ENCODE measurements at places on chromosomes 11 and 22. TPM values are rescaled to one million over a fixed set of nuclear protein-coding genes. Genes with fewer than 3 reads are reported as not detected.

Gene INCENP
- 47.0 TPM for total RNA-seq

Gene APOA5
- not detected for total RNA-seq

Gene MEI1
- not detected for total RNA-seq

Gene GTSE1
- 23.7 TPM for total RNA-seq

Gene PDE3B
- total RNA-seq: 2.5 TPM

Gene APOA4
- not detected for total RNA-seq

Gene SLC37A2
- 0.10 TPM for total RNA-seq

Gene IGLL1
- not detected for total RNA-seq

Gene MMP11
- total RNA-seq: 0.23 TPM

Gene ROM1
- total RNA-seq: 4.4 TPM

Gene LRRC74B
- total RNA-seq: 0.06 TPM

Gene GLYAT
- not detected for total RNA-seq

Gene OR4D5
- total RNA-seq: not detected

Gene KBTBD3
- total RNA-seq: 0.89 TPM

Gene AQP11
- 2.3 TPM for total RNA-seq

Gene OR5P2
- not detected for total RNA-seq

Gene OR4X1
- total RNA-seq: not detected

Gene MMP8
- total RNA-seq: not detected

Gene HBE1
- total RNA-seq: not detected

Gene EHBP1L1
- 40.5 TPM for total RNA-seq

Gene DDX17
- total RNA-seq: 108 TPM

Gene PARVG
- total RNA-seq: not detected

Gene MRGPRE
- 0.10 TPM for total RNA-seq

Gene ARHGEF17
- 12.7 TPM for total RNA-seq

Gene TRMU
- total RNA-seq: 45.0 TPM

Gene SCN3B
- 0.15 TPM for total RNA-seq

Gene SCGB1D2
- total RNA-seq: not detected

Gene MRTFA
- total RNA-seq: 41.6 TPM

Gene GAL
- total RNA-seq: 17.5 TPM

Gene MPEG1
- total RNA-seq: not detected

Gene PARVA
- total RNA-seq: 29.2 TPM

Gene F2
- total RNA-seq: 2.7 TPM

Gene PACSIN3
- 34.5 TPM for total RNA-seq

Gene SCGB2A2
- not detected for total RNA-seq

Gene TAGLN
- 81.0 TPM for total RNA-seq

Gene BIRC3
- total RNA-seq: 32.7 TPM

Gene NNMT
- 159 TPM for total RNA-seq

Gene CRKL
- 24.6 TPM for total RNA-seq

All from A549 treated with DMSO at 1 μM for 4 hours (cell line).